Stimulated activated CD4-positive, alpha-beta T cell treated with anti-CD3 and anti-CD28 coated beads, Interleukin-12 subunit alpha, Interleukin-12 subunit beta, amount 100 ng/mL, for 24 hours (primary cell): ENCODE measurements at places on chromosomes 3 and 15.

DNA sequence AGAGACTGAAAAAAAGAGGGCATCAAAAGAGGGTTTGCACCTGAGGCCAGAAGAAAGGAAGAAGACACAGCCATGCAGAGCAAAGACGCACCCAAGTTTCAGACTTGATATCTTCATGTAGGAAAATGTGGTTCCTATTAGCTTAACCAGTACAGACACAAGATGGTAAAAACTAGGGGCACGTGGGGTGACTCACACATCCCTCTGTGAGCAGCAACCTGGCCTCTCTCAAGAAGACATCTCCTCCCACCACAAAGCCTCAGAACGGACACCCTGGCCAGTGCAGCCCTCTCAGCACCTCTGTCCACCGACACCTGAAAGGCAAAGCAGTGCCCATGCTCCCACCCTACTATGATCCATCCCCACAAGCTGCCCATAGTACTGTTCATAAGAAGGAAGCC, 33.3 kb downstream of the GLB1 start:
- DNase-seq: peak; percentile 45

GRCh38 chr15:70936326-70936725, 43.7 kb downstream of the LRRC49 start:
- no peak for DNase-seq

- no peak for DNase-seq
These were observed 63.4 kb downstream of the GRIP2 start for GRCh38 chr3:14476583-14477265.

GRCh38 chr3:17059989-17060550, 175.3 kb downstream of the PLCL2 start:
- DNase-seq: no peak

DNA sequence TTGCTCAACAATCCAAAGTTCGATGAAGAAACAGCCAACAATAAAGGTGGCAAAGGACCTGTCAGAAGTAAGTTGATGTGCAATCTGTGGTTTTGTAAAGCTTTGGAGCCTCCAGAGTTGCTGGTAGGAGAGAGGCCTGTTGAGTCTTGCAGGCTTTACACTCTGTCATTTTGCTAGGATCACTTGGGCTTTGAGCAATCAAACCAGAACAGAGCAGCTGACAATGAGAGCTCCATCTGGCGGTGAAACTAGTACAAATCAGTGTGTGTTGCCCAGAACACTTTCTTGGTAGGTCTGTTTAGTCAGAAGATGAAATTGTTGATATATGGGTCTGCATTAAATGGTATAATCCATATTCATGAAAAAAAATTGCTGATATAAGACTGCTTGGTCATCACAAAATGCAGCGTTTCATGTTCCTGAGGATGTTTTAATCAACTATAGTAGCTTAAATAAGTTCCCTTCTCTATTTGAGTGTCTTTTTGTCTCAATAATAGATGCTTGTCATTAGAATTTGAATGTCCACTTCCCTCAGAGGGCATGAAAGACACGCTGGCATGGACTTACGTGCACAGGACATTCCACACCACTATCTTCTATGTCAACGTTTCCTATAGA, 25.7 kb downstream of the TMOD2 start:
- peak; percentile 21 for DNase-seq

- DNase-seq: no peak
These were observed 193.5 kb downstream of the C3orf38 start for GRCh38 chr3:88343264-88343663.

GRCh38 chr15:70340494-70340870, 242.8 kb upstream of the TLE3 start:
- DNase-seq: no peak

- no peak for DNase-seq
These were observed 118.5 kb downstream of the IQCH start for GRCh38 chr15:67372986-67373675.

GRCh38 chr3:57974796-57975388, 33.3 kb upstream of the FLNB start:
- no peak for DNase-seq

GRCh38 chr15:101063891-101064794, 145.0 kb downstream of the LRRK1 start:
- DNase-seq: no peak

- DNase-seq: no peak
These were observed 5.5 kb upstream of the FSIP1 start for GRCh38 chr15:39788108-39788507.
